Endothelial cell (in vitro differentiated cells): ENCODE measurements at places on chromosomes 1 and 21.
A peak's percentile ranks its signal among the peaks of the same experiment; 100 is the strongest.

- peaks cover 17% of the 10 kb centered on the region for H3K36me3 ChIP-seq
- H3K27ac ChIP-seq: no peak overlapping the region
- peaks cover 3% of the 10 kb centered on the region for H3K4me1 ChIP-seq
- DNase-seq: no peak
- no peak overlapping the region for H3K4me3 ChIP-seq
Measured at GRCh38 chr1:112688781-112689193, 14.3 kb downstream of the MOV10 start.

GRCh38 chr1:192703283-192704206 is 67.6 kb downstream of the RGS13 start:
- no peak overlapping the region for H3K4me3 ChIP-seq
- H3K36me3 ChIP-seq: no peaks in the 10 kb centered on the region
- no peaks in the 10 kb centered on the region for H3K4me1 ChIP-seq
- no peaks in the 10 kb centered on the region for H3K27me3 ChIP-seq
- H3K27ac ChIP-seq: no peak overlapping the region

GRCh38 chr1:168665975-168666374 is 63.0 kb downstream of the DPT start:
- no peak overlapping the region for H3K4me3 ChIP-seq
- peaks cover 2% of the 10 kb centered on the region for H3K27me3 ChIP-seq
- H3K36me3 ChIP-seq: no peaks in the 10 kb centered on the region
- H3K4me1 ChIP-seq: no peaks in the 10 kb centered on the region
- DNase-seq: no peak

DNA sequence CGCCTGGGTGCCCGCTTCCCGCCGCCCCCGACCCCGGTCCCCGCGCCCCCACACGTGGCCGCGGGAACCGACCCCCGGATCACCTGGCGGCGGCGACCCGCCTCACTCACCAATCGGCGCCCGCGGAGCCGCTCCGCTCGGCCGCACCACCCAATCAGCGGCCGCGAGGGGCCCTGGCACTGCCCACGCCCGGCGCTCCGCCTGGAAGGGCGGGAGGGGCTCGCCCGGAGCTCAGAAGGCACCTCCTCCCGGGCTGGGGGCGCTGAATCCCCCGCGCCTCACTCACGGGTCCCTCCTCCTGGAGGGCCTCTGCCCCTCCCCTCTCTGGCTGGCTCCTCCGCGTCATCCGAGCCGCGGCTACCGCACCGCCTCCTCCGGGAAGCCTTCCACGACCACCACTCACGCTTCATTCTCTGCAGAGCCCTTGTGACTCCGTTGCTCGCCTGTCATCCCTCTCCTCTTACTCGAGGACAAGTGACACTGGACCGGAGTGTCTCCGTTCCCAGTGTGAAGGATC is 374 bp downstream of the SH2D5 start:
- H3K27me3 ChIP-seq: peaks cover 20% of the 10 kb centered on the region
- peak overlapping the region; percentile 87 for H3K4me3 ChIP-seq
- no peak overlapping the region for H3K27ac ChIP-seq
- H3K36me3 ChIP-seq: no peaks in the 10 kb centered on the region
- H3K4me1 ChIP-seq: peaks cover 2% of the 10 kb centered on the region
- DNase-seq: peak; percentile 63

GRCh38 chr1:228218513-228219244 is 10.8 kb downstream of the OBSCN start:
- peaks cover 6% of the 10 kb centered on the region for H3K27me3 ChIP-seq
- H3K4me1 ChIP-seq: no peaks in the 10 kb centered on the region
- H3K4me3 ChIP-seq: no peak overlapping the region
- H3K36me3 ChIP-seq: peaks cover 13% of the 10 kb centered on the region
- no peak for DNase-seq
